Panc1 (cell line): ENCODE measurements at places on chromosomes 13 and 19. TPM values are rescaled to one million over a fixed set of nuclear protein-coding genes. Genes with fewer than 3 reads are reported as not detected.
A peak's percentile ranks its signal among the peaks of the same experiment; 100 is the strongest.

- H3K4me3 ChIP-seq = no peak overlapping the region
- no peaks in the 10 kb centered on the region for H3K36me3 ChIP-seq
Observed at GRCh38 chr13:28415994-28416421, 78.9 kb downstream of the FLT1 start.

DNA sequence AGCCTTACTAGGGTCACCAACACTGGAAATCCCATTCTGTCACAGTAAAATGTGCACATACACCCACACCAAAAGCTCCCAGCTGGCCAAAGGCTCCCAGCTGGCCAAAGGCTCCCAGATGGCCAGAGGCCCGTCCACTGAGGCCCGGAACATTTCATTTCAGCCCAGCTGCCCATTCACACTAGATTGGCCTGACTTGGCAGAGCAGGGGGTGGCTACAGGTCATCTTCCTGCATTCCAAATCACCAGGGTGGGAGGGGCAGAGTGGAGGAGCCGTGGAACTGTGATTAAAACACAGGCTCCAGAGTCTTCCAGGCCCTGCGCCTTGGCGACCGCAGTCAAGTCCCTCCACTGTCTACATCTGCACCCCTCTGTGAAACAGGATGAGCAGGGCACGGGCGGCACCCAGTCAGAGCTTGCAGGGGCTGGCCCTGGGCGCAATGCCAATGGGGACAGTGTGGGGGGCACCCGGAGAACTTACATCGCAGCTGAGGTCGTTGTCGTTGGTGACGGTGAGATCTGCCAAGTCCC is 10.1 kb upstream of the PRKD2 start:
- no peak overlapping the region for H3K4me3 ChIP-seq
- no peaks in the 10 kb centered on the region for H3K4me1 ChIP-seq
- H3K36me3 ChIP-seq = no peaks in the 10 kb centered on the region

GRCh38 chr19:6092329-6093286 is 17.7 kb downstream of the RFX2 start:
- H3K36me3 ChIP-seq = no peaks in the 10 kb centered on the region
- peak overlapping the region; percentile 41 for H3K4me3 ChIP-seq
- H3K27me3 ChIP-seq = no peaks in the 10 kb centered on the region
- DNase-seq = no peak
- peaks cover 14% of the 10 kb centered on the region for H3K4me1 ChIP-seq
- H3K27ac ChIP-seq = peak overlapping the region; percentile 49

- peak overlapping the region; percentile 90 for H3K27ac ChIP-seq
- no peaks in the 10 kb centered on the region; the same call in 1 of the 2 replicates for H3K36me3 ChIP-seq
- no peak for DNase-seq
- peak overlapping the region; percentile 70 for H3K4me3 ChIP-seq
Observed at GRCh38 chr13:98577836-98578285, 954 bp upstream of the STK24 start.

GRCh38 chr13:33867472-33867871 is 49.5 kb downstream of the RFC3 start:
- H3K27ac ChIP-seq = no peak overlapping the region
- H3K36me3 ChIP-seq = no peaks in the 10 kb centered on the region
- H3K4me3 ChIP-seq = no peak overlapping the region
- no peaks in the 10 kb centered on the region for H3K4me1 ChIP-seq

DNA sequence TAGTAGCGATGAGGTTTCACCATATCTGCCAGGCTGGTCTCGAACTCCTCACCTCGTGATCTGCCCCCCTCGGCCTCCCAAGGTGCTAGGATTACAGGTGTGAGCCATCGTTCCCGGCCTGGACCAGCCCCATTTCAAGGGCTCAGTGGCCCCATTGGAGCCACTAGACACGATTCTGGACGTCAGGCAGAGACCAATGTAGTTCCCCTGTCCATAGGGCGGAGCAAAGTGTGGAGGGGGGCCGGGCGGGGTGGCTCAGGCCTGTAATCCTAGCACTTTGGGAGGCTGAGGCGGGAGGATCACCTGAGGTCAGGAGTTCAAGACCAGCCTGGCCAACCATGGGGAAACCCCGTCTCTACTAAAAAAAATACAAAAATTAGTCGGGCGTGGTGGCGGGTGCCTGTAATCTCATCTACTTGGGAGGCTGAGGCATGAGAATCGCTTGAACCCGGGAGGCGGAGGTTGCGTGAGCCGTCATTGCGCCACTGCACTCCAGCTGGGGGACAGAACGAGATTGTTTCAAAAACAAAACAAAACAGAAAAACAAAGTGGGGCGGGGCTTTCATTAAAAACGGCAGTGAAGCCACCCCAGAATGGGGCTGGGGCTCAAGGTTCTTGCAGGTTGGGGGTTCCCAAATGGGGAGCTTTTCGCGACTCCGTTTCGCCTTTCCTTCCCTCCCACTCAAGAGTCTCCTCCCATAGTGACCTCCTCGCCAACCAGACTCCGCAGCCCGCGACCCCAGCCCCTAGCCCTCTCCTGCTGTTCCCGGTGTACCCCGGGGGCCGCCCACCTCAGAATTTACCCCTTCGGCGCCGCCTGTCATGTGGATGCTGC is 758 bp upstream of the TECR start:
- H3K27me3 ChIP-seq = no peaks in the 10 kb centered on the region
- peak overlapping the region; percentile 73 for H3K4me3 ChIP-seq
- H3K27ac ChIP-seq = peak overlapping the region; percentile 69
- no peak for DNase-seq
- peaks cover 5% of the 10 kb centered on the region; the same call in 1 of the 2 replicates for H3K36me3 ChIP-seq
- H3K4me1 ChIP-seq = peaks cover 23% of the 10 kb centered on the region

DNA sequence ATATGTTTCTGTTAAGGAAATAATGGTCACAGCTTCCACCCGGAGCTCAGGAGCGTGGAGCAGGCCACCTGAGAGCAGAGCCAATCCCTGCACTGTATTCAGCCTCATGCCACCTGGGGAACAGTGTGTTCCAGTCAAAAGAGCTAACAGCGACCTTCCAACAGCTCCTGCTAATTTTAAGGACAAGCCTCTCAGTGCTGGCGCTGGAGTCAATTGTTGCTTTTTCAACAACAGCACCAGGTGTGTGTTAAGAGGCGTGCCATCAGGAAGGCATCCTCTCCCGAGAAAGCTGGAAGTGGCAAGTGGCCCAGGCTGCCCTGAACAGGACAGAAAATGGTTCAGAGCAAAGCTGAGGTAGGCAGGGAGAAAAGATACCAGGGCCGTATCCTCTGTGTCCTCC is 102.0 kb downstream of the CACNA1A start:
- H3K4me1 ChIP-seq = peaks cover 1% of the 10 kb centered on the region
- no peak for DNase-seq
- no peaks in the 10 kb centered on the region for H3K36me3 ChIP-seq
- no peak overlapping the region for H3K27ac ChIP-seq
- no peak overlapping the region for H3K4me3 ChIP-seq
- H3K27me3 ChIP-seq = no peaks in the 10 kb centered on the region

GRCh38 chr19:35236638-35237400 is 8.3 kb upstream of the FAM187B start:
- no peaks in the 10 kb centered on the region for H3K4me1 ChIP-seq
- DNase-seq = no peak
- H3K27ac ChIP-seq = no peak overlapping the region
- no peak overlapping the region for H3K4me3 ChIP-seq
- peaks cover 15% of the 10 kb centered on the region; the same call in 1 of the 2 replicates for H3K27me3 ChIP-seq

DNA sequence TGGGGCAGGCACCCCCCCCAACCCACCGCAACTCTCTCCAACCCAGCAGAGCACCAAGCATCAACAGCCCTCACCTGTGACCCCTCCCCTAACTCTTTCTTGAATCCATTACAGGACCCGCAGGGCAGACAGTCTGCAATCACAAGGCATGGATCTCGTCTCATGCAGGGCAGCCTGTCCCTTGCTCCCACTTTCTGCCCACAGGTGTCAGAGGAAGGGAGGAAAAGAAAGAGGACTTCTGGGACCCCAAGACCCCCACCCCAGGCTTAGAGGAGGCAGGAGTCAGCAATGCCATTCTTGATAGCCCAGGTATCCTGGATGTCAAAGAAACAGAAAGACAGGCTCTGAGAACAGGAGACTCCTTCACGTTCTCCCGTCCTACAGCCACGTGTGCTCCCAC is 47.4 kb upstream of the TUBGCP3 start:
- no peaks in the 10 kb centered on the region; the same call in 1 of the 2 replicates for H3K27me3 ChIP-seq
- H3K27ac ChIP-seq = no peak overlapping the region
- DNase-seq = no peak
- H3K4me3 ChIP-seq = no peak overlapping the region
- no peaks in the 10 kb centered on the region; the same call in 1 of the 2 replicates for H3K4me1 ChIP-seq

The DAND5 gene
- total RNA-seq = 0.54 TPM

The CHST8 gene
- total RNA-seq = 0.28 TPM

DNA sequence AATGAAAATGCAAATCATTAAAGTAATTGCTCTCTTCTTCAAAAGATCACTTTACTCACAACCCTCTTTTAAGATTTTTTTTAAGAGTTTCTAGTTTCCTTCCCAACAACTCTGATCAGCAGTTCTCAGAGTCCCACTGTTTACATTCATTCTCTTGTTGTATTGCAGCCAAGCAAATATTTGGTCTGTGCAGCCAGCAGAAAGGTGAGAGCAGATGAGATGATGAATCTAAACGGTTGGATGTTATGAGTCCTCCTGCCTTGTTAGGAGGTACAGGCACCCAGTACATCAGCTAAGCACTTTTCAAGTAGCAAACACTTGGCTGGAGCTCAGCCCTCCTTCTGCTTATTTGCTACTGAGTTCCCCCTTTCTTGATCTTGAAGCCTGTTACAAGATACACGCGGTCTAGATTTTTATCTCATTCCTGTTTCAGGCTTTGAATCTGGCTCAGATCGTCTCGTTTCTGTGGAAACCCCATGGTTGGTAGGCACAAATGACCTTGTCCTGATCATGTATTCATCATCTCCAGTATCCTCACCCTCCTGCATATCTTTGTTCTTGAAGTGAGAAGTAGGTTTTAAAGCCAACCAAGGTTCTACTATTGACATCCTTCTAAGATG is 300.7 kb downstream of the DCT start:
- DNase-seq = no peak
- H3K27ac ChIP-seq = no peak overlapping the region
- H3K36me3 ChIP-seq = no peaks in the 10 kb centered on the region
- H3K4me3 ChIP-seq = no peak overlapping the region
- H3K27me3 ChIP-seq = no peaks in the 10 kb centered on the region
- no peaks in the 10 kb centered on the region for H3K4me1 ChIP-seq

The AMER2 gene
- not detected for total RNA-seq

The SCN1B gene
- total RNA-seq = 4.6 TPM

The BRCA2 gene
- 8.4 TPM for total RNA-seq

The SYDE1 gene
- 47.7 TPM for total RNA-seq

The ACTN4 gene
- 3,297 TPM for total RNA-seq

The CYP4F12 gene
- 1.7 TPM for total RNA-seq

DNA sequence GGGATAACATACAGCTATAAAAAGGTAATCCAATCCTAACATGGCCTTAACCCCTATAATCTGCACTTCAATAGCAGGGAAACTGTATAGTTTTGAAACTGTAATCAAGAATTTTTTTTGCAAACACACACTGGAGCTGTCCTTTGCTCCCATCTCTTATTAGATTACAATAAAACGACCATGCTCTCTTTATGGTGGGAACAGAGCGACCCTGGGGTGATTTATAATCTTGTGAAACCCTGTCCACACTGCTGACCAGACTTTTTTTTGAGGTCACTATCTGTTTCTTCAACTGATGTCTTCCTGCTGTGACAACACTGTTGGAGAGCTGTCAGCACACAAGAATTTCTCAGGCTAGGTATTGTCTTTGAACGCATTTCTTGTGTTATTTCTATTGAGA is 35.3 kb downstream of the DACH1 start:
- DNase-seq = no peak
- no peak overlapping the region for H3K4me3 ChIP-seq
- no peaks in the 10 kb centered on the region for H3K27me3 ChIP-seq
- no peak overlapping the region for H3K27ac ChIP-seq
- no peaks in the 10 kb centered on the region for H3K36me3 ChIP-seq

- H3K27ac ChIP-seq = 0 out of 2 replicates have a peak overlapping the region, but pooled peaks have one; percentile 39
- no peak for DNase-seq
- peaks cover 41% of the 10 kb centered on the region for H3K4me1 ChIP-seq
- H3K4me3 ChIP-seq = no peak overlapping the region
Observed at GRCh38 chr19:19487077-19487949, 28.0 kb downstream of the TSSK6 start.

The SLC10A2 gene
- total RNA-seq = not detected

GRCh38 chr13:114142640-114143490 is 10.4 kb upstream of the RASA3 start:
- no peaks in the 10 kb centered on the region for H3K27me3 ChIP-seq
- H3K4me3 ChIP-seq = no peak overlapping the region
- no peak for DNase-seq
- H3K27ac ChIP-seq = no peak overlapping the region
- H3K4me1 ChIP-seq = peaks cover 4% of the 10 kb centered on the region

- no peak overlapping the region for H3K27ac ChIP-seq
- H3K36me3 ChIP-seq = no peaks in the 10 kb centered on the region
- DNase-seq = no peak
- H3K4me1 ChIP-seq = no peaks in the 10 kb centered on the region
- H3K4me3 ChIP-seq = no peak overlapping the region
- H3K27me3 ChIP-seq = no peaks in the 10 kb centered on the region; the same call in 1 of the 2 replicates
Observed at GRCh38 chr19:34806976-34807860, 34.2 kb upstream of the ZNF599 start.

DNA sequence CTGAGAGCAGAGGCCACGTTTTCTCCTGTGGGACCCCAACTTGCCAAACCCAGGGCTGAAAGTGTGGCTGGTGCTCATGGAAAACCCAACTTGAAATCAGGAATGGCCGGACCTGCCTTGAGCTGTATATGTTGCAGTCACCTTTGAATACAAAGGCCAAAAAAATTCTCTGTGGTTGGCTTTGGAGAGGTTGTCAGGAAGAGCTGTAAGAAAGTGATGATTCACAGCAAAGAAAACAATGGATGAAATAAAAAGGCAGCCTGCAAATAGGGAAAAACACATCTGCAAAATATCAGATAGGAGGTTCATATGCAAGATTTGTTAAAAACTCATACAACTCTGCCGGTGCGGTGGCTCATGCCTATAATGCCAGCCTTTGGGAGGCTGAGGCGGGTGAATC is 715.8 kb downstream of the UQCRFS1 start:
- H3K4me1 ChIP-seq = no peaks in the 10 kb centered on the region
- no peak for DNase-seq
- no peak overlapping the region for H3K4me3 ChIP-seq
- no peak overlapping the region for H3K27ac ChIP-seq
- H3K27me3 ChIP-seq = no peaks in the 10 kb centered on the region
- no peaks in the 10 kb centered on the region for H3K36me3 ChIP-seq

- H3K36me3 ChIP-seq = no peaks in the 10 kb centered on the region
- DNase-seq = no peak
- H3K27ac ChIP-seq = no peak overlapping the region
- no peak overlapping the region for H3K4me3 ChIP-seq
Observed at GRCh38 chr13:69975496-69975895, 132.1 kb upstream of the ATXN8OS start.

- peak within 1 kb of the TSS; percentile 53 for H3K4me3 ChIP-seq
- no peaks in the 10 kb centered on the region for H3K27me3 ChIP-seq
- H3K27ac ChIP-seq = peak within 1 kb of the TSS; percentile 68
Observed at GRCh38 chr19:35868172-35868822, at the start of gene APLP1. APLP1 (plus strand) TSS chr19:35868574; CDS start chr19:35868637, 63 bp downstream.

The NLRP7 gene
- not detected for total RNA-seq

GRCh38 chr19:11203194-11204075 is 6.1 kb upstream of the KANK2 start:
- no peak for DNase-seq
- H3K27ac ChIP-seq = peak overlapping the region; percentile 66
- peaks cover 13% of the 10 kb centered on the region for H3K4me1 ChIP-seq
- no peak overlapping the region for H3K4me3 ChIP-seq
- H3K27me3 ChIP-seq = no peaks in the 10 kb centered on the region
- H3K36me3 ChIP-seq = no peaks in the 10 kb centered on the region

GRCh38 chr13:80977168-80977567 is 636.2 kb upstream of the SPRY2 start:
- H3K4me1 ChIP-seq = no peaks in the 10 kb centered on the region
- no peak overlapping the region for H3K27ac ChIP-seq
- H3K27me3 ChIP-seq = no peaks in the 10 kb centered on the region
- DNase-seq = no peak
- H3K4me3 ChIP-seq = no peak overlapping the region
- no peaks in the 10 kb centered on the region for H3K36me3 ChIP-seq
